KBM-7 (cell line): ENCODE measurements at places on chromosomes 4 and X.

DNA sequence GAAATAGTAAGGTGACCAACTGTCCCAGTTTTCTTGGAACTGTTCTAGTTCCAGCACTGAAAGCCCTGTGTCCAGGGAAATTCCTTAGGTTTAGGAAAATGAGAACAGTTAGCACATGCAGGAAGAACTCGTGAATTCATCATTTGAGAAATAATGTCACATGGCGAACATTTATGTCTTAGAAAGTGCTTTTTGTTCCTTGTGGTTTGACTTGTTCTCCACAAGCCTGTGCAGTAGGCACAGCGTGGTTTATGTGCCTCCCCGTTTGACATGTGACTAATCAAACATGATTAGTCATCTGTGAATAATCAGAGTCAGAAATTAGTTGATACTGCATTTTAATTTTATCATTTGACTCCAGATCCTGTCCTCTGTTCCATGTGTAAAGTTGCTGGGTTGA is 556.0 kb upstream of the CPEB2 start:
- DNase-seq = no peak

DNA sequence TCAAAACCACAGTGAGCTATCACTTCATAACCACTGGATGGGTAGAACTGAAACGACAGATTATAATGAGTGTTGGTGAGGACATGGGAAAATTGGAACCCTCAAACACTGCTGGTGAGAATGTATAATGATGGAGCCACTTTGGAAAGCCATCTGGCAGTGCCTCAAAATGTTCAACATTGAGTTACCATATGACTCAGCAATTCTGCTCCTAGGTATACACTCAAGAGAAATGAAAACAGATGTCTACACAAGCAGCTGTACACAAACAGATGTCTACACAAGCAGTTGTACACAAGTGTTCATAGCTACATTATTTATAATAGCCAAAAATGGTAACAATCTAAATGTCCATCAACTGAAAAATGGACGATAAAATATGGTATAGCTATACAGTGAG is 143.9 kb downstream of the PDGFRA start:
- DNase-seq = no peak

DNA sequence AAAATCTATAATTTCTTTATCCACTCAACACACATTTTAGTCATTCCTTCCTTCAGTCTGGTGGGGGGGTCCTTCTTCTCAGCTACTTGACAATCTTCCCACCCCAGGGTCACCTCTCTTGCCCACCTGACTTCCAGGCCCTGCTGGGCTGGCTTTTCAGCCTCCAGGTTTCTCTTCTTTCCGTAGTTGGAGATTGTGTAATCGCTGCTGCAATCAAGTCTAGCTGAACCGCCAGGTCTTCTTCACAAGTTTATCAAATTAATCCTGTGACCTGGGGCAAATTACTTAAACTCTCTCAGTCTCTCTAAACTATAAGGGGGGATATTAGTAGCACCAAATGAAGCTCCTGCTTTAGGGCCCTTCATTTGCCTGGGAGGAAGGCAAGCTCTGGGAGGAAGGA is 102.9 kb upstream of the TNIP3 start:
- DNase-seq = no peak

- DNase-seq = peak; percentile 19
Observed at GRCh38 chr4:14168919-14169318, 541.4 kb upstream of the BOD1L1 start.

GRCh38 chr4:14985843-14986242 is 16.4 kb upstream of the CPEB2 start:
- no peak for DNase-seq

DNA sequence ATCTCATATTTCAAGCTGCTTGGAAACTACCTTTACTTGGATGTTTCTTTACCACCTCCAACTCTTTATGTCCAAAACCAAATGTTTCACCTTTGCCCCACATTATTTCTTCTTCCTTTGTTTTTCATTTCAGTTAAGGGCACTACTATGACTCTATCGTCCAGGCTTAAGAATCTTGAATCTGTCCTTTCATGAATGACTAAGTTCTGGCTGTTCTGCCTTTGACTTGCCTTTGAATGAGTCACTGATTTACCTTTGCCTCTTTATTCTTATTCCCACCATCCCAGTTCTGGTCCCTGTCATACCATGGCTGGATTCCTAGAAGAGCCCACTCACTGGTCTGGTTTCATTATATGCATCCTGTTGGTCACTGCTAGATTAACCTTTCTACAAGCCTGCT is 30.6 kb upstream of the PLAC1 start:
- no peak for DNase-seq

GRCh38 chr4:156583265-156583664 is 388.3 kb downstream of the PDGFC start:
- no peak for DNase-seq

GRCh38 chr4:126779436-126780166 is 853.2 kb upstream of the INTU start:
- DNase-seq = no peak

DNA sequence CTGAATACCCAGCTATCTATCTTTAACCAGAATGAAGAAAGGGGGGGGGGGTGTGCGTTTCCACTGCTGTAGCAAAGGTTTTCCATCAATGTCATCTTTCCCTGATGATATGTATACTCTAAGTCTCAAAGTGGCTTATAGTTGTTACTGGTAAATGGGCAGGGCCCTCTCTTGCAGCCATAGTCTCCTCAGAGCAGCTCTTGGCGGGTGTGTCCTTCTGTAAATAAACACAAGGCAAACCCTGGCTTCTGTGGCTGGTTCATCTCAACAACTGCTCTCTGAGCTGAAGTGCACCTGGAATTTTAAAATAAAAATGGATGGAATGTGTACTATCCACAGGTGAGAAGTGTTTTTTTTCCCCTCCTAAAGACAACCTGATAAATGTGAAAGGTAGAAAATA is 57.5 kb upstream of the SCML1 start:
- no peak for DNase-seq

GRCh38 chrX:150926304-150926703 is 27.8 kb upstream of the CD99L2 start:
- no peak for DNase-seq

DNA sequence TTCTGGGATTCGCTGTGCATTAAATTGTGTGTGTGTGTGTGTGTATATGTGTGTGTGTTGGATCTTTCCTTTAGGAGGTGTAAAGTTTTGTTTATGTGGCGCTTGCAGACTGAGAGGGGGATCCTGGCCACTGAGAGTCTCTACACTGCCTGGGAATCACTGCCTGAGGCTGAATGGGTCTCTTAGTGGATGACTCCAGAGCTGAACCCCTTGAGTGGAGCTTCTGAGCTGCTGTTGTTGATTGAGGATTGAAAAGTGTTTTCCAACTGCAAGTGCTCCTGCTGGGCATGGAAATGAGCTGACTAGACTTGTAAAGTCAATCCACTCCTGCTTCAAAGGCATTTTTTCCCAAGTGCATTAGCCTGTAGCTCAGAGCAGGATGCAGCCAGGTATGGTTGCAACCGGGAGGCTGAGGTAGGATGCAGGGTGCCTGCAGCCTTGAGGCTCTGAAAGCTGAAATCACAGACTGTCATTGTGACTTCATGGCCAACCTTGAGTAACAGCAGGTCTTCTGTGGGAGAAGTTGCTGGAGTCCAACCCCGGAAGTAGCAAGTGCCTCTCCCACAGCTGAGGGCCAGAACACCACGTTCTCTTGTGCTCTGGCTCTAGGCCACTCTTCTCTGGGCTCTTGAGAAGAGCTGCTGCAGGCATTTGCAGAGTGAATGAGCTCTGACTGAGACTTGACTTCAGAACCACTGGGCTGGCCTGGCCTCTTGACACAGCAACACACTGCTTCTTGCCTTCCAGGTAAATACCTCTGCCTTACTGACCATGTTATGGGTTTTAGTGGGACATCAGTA is at the start of gene TBX22:
Gene TBX22 (plus strand): TSS at position 613 of the 800 bp plus-strand sequence. CDS start 7,517 bp downstream, outside the sequence.
- DNase-seq = no peak

DNA sequence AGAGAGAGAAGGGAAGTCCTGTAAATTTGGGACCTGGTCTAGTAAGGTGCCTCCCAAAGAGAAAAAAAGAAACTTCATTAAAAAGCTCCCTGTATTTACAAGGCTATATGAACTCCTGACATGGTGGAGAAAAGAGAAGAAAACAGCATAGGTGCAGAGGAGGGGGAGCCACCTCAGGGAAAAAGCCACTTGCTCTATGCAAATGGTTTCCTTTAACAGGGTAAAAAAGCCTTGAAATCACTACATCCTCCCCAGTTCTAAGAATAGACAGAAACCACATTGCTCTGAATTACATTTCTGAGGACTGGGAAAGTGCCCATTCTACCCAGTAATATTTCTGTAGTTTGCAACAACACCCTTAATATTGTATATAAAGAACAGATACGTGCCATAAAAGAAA is 165.5 kb downstream of the KLF8 start:
- peak; percentile 1 for DNase-seq

- DNase-seq = no peak
Observed at GRCh38 chr4:107166181-107166580, 130.1 kb upstream of the DKK2 start.

DNA sequence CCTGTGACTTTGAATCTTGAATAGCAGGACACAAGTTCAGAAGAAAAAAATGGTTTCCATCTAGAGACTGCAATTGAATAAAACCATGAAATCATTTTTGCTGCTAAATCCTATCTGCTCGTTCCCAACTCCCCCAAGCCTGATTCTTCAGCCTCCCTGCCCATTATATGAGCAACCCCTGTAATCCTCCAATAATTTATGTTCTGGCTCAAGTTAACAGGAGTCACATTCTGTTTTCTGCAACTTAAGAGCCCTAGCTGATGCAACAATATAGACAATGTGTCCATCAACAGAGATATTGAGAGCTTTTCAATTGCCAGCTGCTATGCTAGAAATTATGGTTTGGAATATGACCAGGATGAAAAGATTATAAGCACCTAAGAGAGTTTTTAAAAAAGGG is 84.1 kb downstream of the LDB2 start:
- DNase-seq = no peak

DNA sequence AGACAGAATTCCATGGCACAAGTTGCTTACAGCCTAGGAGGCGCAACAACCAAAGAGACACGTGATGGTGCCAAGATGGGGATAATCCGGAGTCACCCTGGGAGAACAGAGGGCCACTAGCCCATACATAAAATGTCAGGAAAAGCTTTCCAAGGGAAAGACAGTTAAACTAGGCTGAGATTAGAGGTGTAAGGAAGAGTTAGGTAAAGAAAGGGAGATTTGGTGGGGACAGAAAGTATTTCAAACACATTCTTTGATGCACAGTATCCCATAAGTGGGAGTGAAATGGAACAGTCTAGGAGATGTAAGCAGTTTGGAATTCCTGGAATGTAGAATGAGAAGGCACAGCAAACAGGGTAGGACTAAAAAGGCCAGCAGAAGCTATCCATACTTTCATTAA is 860.9 kb upstream of the LCORL start:
- DNase-seq = no peak

DNA sequence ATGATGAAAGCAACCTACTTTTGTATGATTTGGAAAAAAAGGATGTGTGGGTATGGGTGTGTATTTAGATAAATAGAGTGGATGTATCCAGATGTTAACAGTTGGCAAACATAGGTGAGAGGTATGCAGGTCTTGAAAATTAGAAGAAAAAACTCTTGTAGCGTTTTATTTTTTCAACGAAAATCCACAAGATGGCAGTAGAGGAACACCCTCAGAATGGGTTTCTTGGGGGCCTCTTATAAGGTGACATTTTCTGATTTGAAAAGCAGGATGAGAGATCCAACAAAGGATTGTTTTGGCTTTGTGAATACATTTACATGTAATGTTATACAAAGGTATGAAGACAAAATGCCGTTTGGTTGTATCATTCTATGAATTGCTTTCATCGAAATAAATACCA is 68.3 kb downstream of the FMR1NB start:
- DNase-seq = peak; percentile 70

GRCh38 chrX:36198575-36198974 is 279.0 kb downstream of the CFAP47 start:
- no peak for DNase-seq

DNA sequence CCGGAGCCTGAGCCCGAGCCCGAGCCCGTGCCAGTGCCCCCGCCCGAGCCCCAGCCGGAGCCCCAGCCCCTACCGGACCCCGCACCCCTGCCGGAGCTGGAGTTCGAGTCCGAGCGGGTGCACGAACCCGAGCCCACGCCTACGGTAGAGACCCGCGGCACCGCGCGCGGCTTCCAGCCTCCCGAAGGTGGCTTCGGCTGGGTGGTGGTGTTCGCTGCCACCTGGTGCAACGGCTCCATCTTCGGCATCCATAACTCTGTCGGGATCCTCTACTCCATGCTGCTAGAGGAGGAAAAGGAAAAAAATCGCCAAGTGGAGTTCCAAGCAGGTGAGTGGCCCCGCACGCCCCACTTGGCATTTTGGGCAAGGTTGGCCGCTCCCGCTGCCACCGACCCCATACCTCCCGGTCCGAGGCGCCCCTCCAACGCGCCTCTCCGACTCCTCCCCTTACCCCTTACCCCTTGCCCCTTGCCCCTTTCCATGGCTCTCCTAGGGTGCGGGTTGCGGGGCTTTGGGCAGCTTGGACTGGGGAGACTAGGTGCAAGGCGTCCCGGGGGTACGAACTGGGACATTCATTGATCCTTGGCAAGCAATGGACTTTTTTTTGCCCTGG is 553 bp downstream of the SLC16A2 start:
- no peak for DNase-seq
